Stimulated activated CD4-positive, alpha-beta T cell treated with anti-CD3 and anti-CD28 coated beads, Interleukin-1b, Interleukin-23, amount 100 ng/mL, for 48 hours (primary cell): ENCODE measurements at places on chromosomes 16 and 17.

DNA sequence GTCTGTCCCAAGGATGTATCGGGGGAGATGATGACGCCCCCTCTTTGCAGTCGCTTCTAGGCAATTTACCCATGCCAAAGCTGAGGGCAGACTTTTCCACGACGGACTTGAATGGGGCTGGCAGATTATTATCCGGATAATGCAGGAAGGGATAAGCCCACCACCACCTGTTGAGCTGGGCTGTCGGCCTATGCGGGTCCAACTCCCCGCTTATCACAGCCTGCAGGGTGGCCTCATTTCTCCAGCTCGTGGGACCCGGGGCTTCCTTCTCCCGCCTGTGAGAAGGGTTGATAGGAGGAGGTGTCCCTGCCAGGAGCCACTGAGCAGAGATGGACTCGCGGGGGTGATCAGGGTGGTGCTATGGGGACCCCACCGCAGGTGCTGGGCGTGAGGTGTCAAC lies 559 bp downstream of the CACNG5 start:
- no peak for DNase-seq

GRCh38 chr17:79301469-79301868 lies 226.8 kb downstream of the ENGASE start:
- no peak for DNase-seq

GRCh38 chr16:3804426-3805016 lies 76.0 kb downstream of the CREBBP start:
- no peak for DNase-seq

- no peak for DNase-seq
Measured at GRCh38 chr16:29025735-29026134, 40.9 kb downstream of the LAT start.

- no peak for DNase-seq
Measured at GRCh38 chr17:33701910-33702309, 408.8 kb upstream of the ASIC2 start.

- DNase-seq, result no peak
Measured at GRCh38 chr17:39606434-39607056, 1.2 kb downstream of the NEUROD2 start.

- no peak for DNase-seq
Measured at GRCh38 chr17:82155606-82156005, 57.0 kb downstream of the CCDC57 start.

DNA sequence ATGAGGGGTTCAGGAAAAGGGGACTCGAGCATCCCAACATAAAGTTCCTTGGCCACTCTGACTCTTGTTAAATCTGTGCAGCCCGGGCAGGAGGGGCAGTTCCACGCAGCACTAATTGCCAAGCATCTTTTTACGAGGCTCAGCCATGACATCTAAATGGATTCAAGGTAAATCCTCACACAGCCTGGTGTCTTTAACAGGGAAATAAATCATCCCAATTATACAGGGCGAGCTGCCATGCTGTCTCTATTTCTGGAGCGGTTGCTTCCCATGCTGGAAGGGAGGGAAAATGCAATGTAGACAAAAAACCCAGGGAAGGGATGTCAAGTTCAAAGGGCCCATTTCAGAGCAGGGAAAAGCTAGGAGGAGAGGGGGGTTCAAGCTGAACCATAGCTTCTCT lies 110.0 kb downstream of the GAS7 start:
- DNase-seq, result no peak

DNA sequence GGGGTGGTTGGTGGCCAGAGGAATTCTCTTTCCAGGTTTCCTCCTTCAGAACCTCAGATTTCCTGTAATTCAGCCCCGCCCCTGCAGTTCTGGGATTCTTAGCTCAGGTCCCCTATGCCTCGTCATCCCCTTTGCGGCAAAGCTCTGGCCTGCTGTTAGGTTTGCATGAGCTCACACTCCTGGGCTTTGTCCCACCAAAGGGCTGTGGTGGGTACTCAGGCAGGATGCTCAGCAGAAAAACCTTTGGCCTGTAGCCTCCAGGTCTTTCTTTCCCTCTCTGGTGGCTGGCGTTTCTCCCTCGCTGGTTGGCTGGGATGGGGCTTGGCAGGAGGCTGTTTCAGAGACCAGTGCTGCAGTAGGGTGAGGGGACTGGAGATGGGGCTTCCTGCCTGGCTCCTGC lies 9.6 kb upstream of the PLEKHG4 start:
- DNase-seq, result no peak

GRCh38 chr16:1291576-1291974 lies 17.9 kb upstream of the UBE2I start:
- DNase-seq, result no peak

DNA sequence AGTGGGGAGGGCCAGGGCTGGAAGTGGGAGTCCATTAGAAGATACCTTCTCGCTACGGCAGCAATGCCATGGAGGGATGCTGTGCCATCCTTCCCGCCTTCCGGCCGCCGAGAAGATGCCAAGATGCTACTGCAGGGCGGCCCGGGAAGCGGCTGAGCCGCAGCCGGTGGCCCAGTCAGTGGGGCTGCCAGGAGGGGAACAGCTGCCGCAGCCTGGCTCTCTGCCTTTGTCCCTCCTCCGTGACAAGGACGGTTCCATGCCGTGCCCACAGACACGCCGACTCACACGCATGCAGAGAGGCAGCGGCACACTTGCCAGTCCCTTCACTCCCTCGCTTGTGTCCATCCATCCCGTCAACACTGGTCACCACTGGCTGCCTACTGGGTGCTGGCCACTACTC lies 20.2 kb upstream of the NCBP3 start:
- DNase-seq, result no peak

DNA sequence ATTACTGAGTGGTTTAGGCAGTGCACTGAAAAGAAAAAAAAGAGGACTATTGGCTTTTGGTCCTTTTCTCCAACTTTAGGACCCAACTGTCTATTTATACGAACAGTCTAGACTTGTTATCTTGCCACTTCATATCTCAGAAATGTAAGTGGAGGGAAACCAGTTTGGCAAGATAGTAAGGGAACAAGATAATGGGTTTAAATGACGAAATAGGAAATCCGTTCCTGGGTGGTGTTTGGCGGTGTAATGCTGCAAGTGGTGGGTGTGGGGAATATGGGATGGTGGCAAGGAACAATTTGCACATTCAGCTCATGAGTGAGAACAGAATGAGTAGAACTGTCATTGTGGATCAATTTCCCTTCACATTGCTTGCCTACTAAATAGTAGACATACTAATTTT lies 44.7 kb downstream of the GRB7 start:
- no peak for DNase-seq

DNA sequence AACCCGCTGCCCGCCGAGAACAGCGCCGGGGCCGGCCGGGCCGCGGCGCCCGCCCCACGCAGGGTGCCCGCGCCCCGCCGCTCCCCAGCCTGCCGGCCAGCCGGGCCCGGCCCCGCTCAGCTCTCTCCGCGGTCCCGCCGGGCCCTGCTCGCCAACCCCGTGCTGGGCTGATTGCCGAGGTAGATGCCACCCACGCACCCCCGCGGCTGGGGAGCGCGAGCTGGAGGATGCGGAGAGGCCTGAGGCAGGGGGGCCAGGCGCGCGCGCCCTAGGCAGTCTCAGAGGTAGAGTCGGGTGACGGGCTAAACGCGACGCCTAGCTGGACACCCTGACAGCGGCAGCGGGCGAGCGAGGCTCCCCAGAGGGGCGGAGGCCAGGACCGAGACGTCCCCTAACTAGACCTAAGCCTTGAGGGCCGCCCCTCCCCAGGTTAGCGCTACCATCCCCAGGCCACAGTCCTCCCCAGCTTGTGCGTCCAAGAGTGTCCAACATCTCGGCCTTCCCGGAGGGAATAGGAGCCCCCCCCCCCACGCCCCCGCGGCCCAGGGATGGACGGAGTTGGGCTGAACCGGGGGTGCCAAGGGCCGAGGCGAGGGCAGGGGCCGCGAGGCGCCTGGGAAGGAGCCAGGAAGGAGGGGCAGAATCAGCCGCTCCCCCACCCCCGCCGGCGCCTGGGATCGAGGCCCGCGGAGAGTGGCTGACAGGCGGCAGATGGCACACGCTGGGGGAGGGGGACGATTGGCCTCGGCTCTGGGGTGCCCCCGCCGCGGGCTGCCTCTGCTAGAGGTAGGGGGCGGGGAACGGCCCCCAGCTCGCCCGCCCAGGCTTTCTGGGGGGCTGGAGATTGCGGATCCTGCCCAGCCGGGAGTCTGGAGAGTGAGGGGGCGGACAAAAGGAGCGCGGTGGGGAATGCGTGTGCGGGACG lies 2.5 kb upstream of the ZNF423 start:
- DNase-seq, result peak; percentile 32

DNA sequence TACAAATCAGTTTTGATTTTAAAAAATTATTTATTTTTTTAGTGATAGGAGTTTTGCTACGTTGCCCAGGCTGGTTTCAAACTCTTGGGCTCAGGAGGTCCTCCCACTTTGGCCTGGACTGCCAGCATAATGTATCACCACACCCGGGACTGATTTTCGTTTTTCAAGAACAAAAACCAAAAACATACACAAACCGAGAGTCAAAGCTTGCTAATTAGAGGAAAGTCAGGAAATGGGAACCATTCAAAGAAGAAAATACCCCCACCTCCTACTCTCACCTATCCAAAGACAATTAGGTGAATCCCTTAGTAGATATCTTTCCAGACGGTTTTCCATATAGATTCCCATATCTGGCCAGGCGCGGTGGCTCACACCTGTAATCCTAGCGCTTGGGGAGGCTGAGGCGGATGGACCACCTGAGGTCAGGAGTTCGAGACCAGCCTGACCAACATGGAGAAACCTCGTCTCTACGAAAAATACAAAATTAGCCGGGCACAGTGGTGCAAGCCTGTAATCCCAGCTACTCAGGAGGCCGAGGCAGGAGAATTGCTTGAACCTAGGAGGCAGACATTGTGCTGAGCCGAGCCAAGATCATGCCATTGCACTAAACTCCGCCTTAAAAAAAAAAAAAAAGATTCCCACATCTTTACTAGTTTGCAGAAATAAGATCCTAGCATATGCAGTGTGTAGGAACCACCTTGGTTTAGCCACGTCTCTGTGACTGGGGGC lies 883 bp upstream of the SPN start:
- DNase-seq, result no peak

DNA sequence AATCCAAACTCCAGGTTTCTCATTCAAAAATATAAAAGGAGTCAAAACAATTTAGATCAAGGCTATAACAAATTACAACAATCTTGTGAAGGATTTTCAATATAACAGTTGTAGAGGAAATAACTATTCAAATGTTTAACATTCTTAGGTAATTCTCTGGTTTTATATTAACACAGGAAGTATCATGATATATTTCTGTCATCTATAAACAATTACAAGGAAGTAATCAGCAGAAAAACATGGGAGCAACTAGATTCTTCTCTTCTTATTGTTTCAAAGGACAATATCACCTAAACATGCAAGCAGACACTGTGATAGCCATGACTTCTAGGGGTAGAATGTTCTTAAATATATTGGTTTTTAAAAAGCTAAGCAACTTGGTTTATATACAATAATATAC lies 49.9 kb downstream of the FBXL20 start:
- no peak for DNase-seq

- DNase-seq, result no peak
Measured at GRCh38 chr16:12334852-12335251, 358.3 kb downstream of the SNX29 start.

DNA sequence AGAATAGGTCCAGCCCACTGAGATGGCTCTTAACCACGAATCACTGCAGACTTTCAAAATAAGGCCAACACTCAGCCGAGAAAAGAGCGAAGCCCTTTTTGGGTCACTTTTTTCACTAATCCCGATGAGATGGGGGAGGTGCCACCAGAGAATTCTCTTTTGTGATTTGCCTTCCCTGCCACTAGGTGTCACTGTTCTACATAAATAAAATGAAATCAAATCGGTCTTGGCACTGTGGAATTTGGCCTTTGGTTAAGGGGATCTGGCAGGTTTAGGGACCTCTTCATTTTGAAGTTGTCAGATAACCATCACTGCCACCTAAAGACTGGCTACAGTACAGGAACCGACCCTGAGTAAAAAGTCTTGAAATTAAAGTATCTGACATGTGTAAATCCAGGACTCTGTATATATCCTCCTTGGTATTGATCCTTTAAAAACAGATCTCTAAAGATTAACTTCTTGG lies 147.0 kb downstream of the HS3ST4 start:
- peak; percentile 2 for DNase-seq

DNA sequence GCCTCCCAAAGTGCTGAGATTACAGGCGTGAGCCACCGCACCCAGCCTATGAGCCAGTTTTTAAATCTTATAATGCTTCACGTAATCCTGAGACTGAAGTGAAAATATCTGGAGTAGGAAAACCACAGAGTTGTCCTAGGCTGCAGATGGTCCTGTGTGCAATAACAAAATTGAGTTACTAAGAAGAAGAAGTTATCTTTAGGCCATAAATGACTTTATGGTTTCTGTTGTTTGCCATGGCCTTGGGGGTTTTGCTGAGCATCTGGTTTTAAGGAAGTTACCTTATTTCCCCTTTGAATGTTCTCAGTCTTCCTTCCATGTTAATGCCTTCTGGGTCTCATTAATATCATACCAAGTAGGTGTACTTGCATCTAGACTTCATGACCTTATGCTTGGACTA lies 16.5 kb downstream of the NMT1 start:
- DNase-seq, result no peak

- DNase-seq, result no peak
Measured at GRCh38 chr17:39810939-39811728, 53.0 kb downstream of the IKZF3 start.

DNA sequence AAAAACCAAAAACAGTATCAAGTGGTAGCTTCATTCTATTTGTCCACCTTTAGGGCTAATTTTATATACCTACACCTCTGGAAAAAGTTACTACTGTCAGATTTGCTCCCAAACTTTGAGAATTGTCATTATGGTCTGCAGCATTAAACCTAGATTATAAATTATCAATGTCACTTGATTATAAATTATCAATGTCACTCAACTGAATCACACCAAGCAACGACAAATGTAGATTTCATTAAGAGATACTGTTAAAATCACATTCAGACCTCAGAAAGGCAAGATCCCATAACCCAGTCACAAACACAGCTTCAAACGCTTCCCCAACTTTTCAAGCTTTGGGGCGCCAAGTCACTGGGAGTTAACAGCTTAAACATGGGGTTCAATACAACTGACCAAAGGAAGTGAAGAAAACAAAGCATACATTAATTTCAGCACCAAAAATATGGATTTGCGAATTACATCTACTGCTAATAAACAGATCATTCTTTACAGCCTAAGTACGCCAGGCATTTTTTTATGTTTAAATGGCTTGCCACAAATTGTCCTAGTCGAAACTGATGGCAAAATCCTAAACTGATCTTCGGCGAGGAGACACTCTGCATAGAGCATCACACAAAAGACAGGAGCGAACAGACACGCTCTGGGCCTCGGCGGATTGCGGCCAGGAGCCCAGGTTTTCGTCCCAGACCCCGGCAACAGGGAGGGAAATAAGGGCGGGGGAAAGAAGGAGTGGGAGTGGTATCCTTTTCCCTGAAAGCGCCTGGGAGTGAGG lies 981 bp downstream of the GLG1 start:
- DNase-seq, result no peak

DNA sequence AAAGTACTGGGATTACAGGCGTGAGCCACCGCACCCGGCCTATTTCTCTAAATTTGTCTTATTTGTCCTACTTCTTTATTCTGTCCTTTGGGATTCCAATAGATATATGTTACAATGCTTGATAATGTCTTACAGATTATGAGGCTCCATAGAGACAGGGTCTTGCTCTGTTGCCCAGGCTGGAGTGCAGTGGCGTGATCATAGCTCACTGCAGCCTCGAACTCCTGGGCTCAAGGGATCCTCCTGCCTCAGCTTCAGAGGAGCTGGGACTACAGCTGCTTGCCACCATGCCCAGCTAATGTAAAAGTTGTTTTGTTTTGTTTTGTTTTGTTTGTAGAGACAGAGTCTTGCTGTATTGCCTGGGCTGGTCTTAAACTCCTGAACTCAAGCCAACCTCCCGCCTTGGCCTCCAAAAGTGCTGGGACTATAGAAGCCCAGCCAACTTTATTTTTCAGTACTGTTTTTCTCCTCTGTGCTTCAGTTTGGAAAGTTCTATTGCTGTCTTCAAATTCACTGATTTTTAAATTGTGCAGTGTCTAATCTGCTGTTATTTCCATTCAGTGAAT lies 10.3 kb downstream of the ANKRD13B start:
- no peak for DNase-seq
